Stomach (tissue), 19 donors: ENCODE measurements at places on chromosomes 4 and X. TPM values are rescaled to one million over a fixed set of nuclear protein-coding genes. Genes with fewer than 3 reads are reported as not detected.

DNA sequence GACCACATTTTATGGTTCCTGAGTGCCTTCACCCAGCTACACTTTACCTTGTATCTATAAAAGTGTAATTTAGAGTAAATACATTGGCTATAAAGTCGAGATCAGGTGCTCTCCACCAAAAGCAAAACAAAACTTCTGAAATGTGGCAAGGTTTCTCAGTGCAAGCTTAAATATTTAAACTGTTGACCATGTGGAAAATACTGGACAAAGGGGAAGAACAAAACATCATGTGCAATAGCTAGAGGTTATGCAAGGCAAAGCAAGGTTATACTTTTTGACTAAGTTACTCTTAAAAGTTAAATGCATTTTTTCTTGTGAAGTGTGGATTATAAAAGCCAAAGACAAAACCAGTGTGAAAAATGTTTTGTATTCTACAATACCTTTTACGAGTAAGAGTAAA, 55.9 kb downstream of the UGT2A2 start:
- no peak overlapping the region for H3K27ac ChIP-seq
- DNase-seq, result no peak
- H3K4me3 ChIP-seq, result no peak overlapping the region
- H3K27me3 ChIP-seq, result no peaks in the 10 kb centered on the region
- H3K36me3 ChIP-seq, result no peaks in the 10 kb centered on the region

DNA sequence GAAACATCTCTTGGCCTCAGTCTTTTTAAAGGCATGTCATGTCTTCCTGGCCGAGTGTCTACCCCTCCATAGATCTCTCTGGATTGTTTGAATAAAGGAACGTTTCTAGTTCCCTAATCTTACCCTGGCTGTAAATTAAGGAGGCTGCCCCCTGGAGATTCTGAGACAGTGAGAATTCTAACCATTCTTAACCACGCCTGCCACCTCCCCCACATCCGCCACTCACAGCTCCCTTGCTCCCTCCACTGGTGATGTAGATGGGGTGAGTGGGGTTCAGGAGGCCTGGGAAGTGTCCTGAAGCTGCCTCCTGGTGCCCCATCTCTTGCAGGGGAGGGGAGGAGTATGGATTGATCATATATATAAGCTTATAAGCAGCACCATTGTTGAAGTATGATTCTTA, 48.0 kb upstream of the TRIM2 start:
- no peak overlapping the region for H3K4me3 ChIP-seq
- no peaks in the 10 kb centered on the region for H3K36me3 ChIP-seq
- no peak for DNase-seq
- no peak overlapping the region for H3K27ac ChIP-seq
- peaks cover 28% of the 10 kb centered on the region for H3K27me3 ChIP-seq

- H3K4me3 ChIP-seq, result no peak overlapping the region
- no peaks in the 10 kb centered on the region for H3K27me3 ChIP-seq
- H3K27ac ChIP-seq, result no peak overlapping the region
- no peaks in the 10 kb centered on the region for H3K4me1 ChIP-seq
- no peak for DNase-seq
Measured at GRCh38 chr4:186502231-186502630, 53.1 kb downstream of the MTNR1A start.

- no peaks in the 10 kb centered on the region for H3K27me3 ChIP-seq
- DNase-seq, result no peak
- no peak overlapping the region for H3K4me3 ChIP-seq
- H3K36me3 ChIP-seq, result no peaks in the 10 kb centered on the region
Measured at GRCh38 chr4:148210661-148211060, 231.6 kb downstream of the NR3C2 start.

The POU4F2 gene
- total RNA-seq, result not detected
